ENCODE measurements at places on chromosomes 12 and 14.

DNA sequence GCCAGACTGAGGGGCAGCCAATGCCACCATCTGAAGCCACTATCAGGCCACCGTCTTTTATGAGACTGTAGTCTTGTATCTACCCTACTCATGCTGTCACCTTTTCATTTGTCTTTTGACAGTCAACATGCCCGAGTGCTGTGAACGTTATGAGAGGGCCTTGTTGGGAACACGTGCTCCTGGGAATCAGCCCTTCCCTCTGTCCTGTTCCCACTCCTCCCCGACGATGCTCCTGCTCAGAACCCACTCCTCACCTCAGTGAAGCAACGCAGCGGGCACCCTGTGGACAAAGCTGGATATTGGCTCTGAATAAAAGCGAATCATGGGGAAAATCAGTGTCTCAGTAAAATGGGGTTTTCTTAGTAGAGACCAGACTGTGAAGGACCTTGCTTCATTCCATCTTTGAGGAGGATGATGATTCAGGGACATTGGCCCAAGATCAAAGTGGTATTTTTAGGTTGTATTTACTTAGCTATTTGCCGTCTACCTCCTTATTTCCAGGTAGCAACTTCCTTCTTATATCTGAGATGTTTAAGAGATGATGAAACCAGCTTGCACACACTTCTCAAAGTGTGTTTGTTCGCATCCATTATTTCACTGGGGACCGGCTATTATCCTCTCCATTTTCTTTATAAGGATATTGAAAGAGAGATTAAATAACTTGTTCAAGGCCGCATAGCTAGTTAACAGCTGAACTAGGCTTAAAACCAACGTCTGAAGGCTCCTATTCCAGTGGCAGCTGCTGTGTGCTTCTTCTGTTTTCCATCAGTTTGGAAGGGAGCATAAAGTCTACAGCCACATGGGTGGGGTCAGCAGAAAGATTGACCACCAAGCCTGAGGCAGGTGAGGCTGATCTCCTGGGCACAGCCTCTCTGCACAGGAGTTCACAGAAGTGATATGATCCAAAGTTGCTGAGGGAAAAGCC is 43.9 kb upstream of the CTDSP2 start:
- no peak for DNase-seq

DNA sequence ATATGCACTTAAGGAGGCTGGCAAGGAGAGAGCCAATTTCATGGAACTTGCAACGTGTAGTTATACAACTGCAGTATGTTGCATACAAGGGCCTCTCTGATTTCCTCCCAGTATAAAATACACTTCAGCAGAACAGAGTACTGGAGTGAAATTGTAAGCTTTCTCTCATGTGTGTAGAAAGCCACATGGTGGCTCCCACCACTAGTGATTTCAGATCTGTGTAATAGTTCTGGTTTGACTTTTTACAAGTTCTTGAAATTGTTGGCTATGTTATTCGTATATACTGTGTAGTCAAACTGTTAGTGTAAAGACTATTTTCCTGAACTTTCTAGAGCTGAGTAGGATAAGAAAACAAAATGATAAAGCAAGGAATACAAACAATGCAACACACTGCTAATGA is 16.4 kb upstream of the LMO3 start:
- DNase-seq = no peak

DNA sequence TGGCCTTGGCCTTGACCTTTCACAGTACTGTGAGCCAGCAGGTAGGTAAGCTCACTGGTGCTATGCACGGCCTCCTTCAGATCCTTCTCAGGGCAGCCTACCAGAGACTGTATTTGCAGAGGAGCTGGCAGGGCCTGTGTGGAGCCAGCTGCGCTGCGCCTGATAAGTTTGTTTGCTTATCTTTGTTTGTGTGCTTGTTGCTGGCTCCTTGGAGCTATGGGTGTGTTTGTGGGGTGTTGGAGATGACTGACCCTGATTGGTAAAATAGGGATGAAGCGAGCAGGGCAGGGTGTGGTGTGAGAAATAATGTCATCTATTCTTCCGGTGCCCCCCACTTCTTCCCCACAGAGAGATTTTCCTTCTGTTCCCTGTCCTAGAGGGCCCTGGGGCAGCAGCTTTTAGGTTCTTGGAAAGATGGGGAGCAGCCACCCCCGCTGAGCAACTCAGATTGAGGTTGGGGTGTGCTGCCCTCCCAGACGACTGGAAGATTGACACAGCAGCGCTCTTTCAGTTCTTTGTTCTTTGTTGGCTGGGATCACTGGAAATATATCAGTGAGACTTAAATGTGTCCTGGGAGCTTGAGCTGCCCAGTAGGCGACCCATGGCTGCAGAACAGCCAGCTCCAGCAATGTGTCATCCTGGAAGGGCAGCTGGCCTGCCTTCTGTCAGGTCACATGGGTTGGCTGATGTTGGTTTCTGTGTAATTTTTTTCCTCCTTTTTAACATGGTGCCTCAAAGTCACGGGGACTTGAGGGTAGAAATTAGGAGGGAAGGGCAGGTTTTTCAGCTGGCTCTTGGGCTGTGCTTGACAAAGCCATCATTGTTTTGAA is 19.6 kb downstream of the MLXIP start:
- no peak for DNase-seq

- DNase-seq = no peak
Measured at GRCh38 chr14:104283197-104284106, 145.1 kb downstream of the KIF26A start.

DNA sequence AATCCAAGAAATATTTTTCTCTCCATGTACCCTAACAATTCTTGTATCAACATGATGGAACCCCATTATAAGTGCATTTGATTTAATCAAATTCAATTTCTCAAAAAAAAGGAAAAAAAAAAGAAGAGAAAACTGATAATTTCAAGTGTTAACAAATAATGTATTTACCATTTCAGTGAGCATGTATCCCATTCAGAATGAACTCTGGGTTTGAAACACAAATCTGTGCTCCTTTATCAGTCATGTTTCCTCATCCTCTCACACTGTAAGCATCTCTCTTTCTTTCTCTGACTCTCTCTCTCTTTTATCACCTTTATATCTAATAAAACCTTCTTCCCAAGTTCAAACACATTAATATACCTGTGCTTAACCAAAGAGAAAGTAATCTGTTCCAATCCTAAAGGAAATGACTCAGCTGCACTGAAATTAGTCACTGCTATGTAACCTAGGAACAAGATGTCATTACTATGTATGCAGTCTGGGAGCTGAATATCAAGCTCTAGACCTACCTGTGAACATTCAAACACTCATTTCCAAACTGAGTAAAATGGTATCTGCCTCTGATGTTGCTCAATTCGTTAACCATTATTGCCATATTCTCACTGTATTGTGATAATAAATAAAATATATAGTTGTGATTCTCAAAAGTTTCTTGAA is 135.0 kb upstream of the LRIG3 start:
- DNase-seq = no peak

GRCh38 chr14:22852940-22853767 is 16.8 kb downstream of the MMP14 start:
- DNase-seq = no peak

- no peak for DNase-seq
Measured at GRCh38 chr12:47219243-47219642, 139.5 kb upstream of the AMIGO2 start.

DNA sequence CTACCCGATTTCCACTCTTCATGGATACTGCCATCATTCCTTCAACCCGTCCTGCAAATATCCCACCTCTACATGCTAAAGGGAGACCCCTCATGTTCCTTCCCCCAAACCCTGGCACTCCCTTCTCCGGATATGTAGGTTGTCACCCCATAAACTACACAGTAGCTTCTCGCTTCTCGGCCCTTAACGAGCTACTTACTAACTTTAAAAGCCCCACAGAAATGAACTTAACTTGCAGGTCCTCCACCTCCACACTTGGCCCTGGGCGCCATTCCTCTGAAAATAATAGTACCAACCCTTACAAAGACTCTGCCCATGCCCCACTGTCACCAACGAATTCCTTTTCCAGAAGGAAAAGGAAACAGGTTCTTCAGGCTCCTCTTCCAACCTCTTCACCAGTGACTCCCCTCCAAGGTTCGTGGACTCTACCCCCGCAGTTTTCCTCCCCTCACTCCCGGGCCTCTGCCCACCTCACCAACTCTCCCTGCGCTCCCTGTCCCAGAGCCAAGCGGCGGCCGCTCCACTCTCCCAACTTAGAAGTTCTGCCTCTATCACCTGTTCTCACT is 1.2 kb downstream of the SPPL3 start:
- no peak for DNase-seq

- no peak for DNase-seq
Measured at GRCh38 chr12:11885261-11886038, 185.3 kb upstream of the BCL2L14 start.

GRCh38 chr12:21731144-21731543 is 43.4 kb downstream of the KCNJ8 start:
- DNase-seq = no peak

GRCh38 chr14:33622496-33622895 is 328.4 kb downstream of the EGLN3 start:
- DNase-seq = no peak

DNA sequence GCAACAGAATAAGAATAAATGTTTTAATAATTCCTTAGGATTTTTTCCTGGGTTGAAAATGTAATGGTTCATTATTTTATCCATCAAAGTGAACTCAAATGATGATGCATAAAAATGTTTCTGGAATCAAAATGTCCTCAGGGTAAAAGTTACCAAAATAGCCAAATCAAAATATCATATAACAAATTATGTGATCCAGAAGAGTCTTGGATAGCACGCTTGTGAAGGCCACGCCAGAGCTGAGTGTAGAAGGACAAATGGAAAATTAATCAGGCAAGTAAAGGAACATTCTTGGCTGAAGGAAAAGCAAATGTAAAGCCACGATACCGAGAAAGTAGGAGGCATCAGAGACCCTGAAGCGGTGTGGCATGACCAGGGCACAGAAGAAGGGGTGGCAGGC is 169.2 kb downstream of the CAPZA3 start:
- no peak for DNase-seq

DNA sequence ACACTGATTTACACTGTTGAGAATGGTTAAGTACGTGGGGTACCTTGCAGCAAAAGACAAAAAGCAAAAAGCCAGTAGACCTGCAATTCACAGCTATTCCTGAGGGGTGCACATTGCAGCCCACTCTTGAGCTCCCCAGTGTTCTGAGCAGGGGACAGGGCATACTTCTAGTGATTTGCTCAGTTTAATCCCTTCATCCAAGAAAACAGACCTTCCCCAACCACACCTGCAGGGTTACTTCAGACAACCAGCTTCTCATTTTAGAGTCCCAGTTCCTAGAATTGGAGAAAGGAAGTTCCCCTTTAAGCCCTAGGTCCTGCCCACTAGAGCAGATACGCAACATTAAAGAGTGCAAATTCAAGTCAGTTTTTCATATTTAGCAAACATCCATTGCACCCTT is 3.6 kb upstream of the WSB2 start:
- no peak for DNase-seq

GRCh38 chr14:65204056-65204455 is 101.7 kb upstream of the MAX start:
- no peak for DNase-seq

DNA sequence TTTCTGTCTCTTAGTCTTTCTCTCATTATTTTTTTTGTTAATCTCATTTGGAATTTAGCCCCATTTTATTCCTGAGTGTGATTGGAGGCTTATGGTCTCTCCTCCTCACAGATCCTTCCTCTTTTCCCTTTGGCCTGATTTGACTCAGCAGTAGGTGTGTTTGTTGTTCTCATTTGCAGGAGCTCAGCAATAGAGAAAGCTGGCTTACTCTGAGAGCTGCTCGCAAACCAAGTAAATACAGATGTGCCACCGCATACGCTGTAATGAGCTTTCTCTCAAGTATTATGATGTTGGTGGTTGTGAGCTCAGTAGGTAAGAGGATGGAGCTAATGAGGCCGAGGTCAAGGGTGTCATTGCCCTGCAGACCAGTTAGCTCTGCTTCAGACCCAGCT is 206.5 kb downstream of the ETV6 start:
- DNase-seq = no peak

DNA sequence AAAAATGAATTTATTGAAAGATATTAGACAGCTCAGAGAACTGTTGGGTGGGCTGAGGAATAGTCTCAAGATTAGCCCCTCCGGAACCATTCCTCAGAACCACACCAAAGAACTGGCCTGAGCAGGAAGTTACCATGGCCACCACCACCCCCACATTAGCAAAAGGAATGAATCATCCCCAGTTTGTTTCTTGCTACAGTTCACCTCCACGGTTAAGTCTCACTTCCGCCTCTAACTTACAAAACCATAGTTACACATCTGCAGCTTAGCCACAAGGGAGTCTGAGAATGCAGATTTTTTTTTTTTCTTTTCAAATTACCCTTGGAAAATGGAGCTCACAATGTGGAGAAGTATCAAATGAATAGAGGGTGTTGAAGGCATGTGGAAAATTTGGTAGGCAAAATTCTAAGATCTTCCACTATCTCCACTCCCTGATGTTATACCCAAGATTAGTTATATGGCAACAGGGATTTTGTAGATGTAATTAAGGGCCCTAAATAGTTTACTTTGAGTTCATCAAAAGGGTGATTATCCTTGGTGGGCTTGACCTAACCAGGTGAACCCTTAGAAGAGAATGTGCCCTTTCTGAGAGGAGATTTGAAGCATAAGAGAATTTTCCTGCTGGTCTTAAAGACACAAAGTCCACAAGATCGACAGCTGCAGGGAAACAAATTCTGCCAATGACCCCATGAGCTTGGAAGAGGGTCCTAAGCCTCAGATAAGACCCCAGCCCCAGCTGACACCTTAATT is 129.8 kb upstream of the KRR1 start:
- DNase-seq = no peak

DNA sequence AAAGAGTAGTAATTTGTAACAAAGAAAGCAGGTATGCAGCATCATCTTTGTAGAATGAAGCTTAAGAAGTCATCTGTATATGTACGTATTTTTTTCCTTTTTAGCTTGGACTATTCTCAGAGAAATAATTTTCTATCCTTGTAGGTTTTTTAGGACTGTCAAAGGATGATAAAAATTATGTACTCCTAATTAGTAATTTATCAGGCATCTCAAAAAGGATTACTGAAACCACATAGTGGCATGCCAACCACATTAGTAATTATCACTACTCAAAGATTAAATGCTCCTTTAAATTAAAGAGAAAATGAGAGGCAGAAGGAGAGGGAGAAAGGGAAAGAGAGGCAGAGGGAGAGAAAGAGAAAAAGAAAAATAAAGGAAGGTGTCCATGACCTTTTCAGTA is 17.3 kb downstream of the TTC8 start:
- DNase-seq = no peak

GRCh38 chr12:188910-189621 is 24.9 kb downstream of the SLC6A12 start:
- DNase-seq = no peak

DNA sequence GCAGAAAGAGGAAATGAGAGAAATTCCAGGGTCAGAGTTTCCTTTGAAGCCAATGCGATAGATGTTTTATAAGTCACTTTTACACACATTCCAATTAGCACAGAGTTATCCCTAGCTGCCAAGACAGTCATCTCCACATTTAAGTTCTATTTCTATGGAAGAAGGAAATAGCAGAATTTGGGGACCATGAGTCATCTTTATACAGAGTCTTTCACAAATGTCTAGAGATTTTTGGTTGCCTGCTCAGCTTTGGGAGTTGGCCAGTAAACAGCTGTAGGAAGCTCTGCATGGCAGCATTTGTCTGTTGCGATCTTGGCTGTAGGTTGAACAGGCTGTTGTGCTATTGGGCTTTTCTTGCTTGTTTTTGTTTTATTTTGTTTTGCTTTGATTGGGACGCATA is 884.3 kb downstream of the GALC start:
- peak; percentile 38 for DNase-seq

GRCh38 chr14:51395361-51395849 is 155.4 kb downstream of the TMX1 start:
- DNase-seq = peak; percentile 74

- DNase-seq = no peak
Measured at GRCh38 chr12:27905285-27906126, 67.0 kb downstream of the PTHLH start.

Measured in AG04449 (cell line).